HFFc6 (cell line): ENCODE measurements at places on chromosomes 7 and 10.

- no peak for DNase-seq
These were observed 417.0 kb downstream of the CALN1 start for GRCh38 chr7:71995111-71995510.

DNA sequence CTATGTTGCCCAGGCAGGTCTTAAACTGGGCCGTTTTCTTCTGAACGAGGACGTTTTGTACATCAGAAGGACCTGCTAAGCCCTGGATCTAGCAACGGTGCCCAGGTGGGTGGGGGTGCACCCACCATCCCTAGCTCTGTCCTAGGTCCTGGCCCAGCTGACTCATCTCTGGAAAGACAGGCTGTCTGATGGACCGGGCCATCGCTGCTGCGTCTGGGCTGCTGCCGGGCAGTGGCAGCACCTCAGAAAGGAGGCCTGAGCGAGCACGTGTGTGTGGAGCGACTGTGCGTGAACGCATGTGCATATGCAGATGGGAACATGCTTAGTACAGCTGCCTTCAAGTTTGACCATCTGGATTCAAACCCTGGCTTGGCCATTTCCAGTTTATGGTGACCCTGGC, 7.3 kb upstream of the ELFN1 start:
- DNase-seq: no peak

GRCh38 chr7:117041007-117041406, 87.7 kb downstream of the ST7 start:
- DNase-seq: peak; percentile 40

DNA sequence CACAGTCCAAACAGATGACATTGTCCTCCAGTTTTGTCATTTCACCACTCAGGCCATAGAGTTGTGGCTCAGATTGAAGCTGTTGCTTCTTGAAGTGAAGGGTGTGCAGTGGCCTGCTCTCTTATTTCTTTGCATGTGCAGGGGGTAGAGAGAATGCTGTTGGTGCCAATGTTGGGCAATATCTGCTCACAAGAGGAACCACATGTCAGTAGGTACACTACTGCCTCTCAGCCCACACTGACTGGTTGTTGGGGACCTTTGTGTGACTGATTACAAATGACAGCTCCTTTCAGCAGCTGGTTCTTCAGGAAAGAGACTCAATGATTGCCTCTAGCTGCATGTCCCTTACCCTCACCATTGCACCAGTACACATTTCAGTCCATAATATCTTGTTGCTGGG, 21.9 kb upstream of the SFTPA1 start:
- DNase-seq: no peak

- DNase-seq: no peak
These were observed 32.5 kb downstream of the PDE1C start for GRCh38 chr7:32037650-32038198.

- DNase-seq: no peak
These were observed 219.9 kb upstream of the KMT2E start for GRCh38 chr7:104794154-104794553.

DNA sequence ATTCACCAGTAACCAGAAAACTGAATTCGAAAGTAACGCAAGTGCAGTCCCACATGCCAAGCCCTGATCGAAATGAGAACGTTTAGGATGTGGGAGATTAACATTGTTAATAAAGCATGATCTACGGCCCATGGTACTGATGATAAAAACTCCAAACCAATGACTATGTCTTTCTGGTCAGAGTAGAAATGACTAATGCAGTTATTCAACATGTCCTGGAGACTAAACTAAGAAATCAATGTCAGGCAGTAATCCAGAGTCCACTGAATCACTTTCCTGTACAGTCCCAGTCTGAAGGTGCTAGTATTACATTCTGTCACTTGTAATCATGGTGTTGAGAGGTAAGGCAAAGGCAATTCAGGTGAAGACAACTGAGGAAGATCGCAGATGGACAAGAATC, 14.4 kb downstream of the NPSR1 start:
- DNase-seq: peak; percentile 47

- no peak for DNase-seq
These were observed 37.4 kb downstream of the VKORC1L1 start for GRCh38 chr7:65910237-65910636.

DNA sequence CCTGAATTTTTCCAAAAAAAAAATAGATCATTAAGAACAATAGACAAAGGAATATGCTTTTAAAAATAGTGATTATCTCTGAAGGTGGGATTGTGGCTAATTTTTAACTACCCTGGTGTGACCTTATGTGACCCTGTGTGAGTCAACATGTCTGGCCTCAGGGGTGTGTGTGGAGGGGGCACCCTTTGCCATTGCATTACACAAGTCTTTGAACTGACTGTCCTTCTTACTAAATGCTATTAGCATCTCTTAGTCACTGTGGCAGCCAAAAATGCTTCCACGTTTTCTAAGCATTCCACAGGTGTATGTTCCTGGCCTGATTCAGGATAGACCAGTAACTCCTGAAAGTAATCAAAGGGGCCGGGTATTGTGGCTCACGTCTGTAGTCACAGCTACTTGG, 175.4 kb downstream of the MGMT start:
- DNase-seq: peak; percentile 4

- no peak for DNase-seq
These were observed 29.8 kb downstream of the ZMIZ1 start for GRCh38 chr10:79098596-79099015.

- DNase-seq: no peak
These were observed 93.0 kb upstream of the NPS start for GRCh38 chr10:127456122-127456521.

- DNase-seq: peak; percentile 39
These were observed 88.3 kb downstream of the ARMH3 start for GRCh38 chr10:101967713-101968112.

DNA sequence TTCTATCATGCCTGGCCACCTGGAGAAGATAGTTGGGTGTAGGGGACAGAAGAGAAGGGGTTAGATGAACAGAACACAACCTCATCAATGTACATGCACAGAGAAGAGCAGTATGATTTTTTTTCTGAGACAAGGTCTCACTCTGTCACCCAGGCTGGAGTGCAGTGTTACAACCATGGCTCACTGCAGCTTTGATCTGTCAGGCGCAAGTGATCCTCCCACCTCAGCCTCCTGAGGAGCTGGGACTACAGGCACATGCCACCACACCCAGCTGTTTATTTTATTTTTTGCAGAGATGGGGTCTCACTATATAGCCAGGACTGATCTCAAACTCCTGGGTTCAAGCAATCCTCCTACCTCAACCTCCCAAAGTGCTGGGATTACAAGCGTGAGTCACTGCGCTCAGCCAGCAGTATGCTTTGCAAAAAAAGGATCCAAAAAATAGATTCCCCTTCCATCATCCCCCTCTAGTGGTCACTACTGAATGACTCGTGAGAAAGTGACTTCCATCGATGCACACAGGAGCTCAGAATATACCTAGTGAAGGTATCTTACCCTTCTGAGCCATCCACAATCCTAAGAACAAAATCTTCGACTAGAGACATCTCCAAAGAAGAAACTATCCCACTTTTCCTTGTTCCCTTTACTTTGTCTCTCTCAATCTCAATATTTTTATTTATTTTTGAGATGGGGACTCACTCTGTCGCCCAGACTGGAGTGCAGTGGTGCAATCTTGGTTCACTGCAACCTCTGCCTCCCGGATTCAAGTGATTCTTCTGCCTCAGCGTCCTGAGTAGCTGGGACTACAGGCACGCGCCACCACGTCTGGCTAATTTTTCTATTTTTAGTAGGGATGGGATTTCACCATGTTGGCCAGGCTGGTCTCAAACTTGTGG, 21.0 kb downstream of the ZCWPW1 start:
- DNase-seq: peak; percentile 73

GRCh38 chr10:21318540-21319167, 206.8 kb downstream of the SKIDA1 start:
- no peak for DNase-seq

DNA sequence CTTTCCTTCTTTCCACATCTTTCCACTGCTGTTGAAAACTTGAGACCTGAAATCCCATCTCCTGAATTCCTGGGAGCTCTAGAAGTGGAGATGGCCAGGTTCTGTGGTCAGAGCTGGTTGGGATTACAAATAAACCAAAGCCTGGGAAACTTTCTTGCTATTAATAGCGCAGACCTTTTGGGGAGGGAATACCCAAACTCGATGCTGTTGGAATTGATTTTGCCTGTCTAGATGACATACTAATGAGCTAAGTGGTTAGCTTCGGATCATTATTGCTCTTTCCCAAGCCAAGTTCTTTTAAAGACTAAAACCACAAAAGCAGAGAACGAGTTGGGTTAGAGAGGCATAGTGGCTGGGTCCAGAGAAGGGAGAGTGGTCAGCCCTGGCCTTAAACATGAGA, 76.6 kb downstream of the TCF7L2 start:
- DNase-seq: peak; percentile 49

GRCh38 chr10:1425879-1426278, 311.4 kb downstream of the ADARB2 start:
- DNase-seq: no peak

DNA sequence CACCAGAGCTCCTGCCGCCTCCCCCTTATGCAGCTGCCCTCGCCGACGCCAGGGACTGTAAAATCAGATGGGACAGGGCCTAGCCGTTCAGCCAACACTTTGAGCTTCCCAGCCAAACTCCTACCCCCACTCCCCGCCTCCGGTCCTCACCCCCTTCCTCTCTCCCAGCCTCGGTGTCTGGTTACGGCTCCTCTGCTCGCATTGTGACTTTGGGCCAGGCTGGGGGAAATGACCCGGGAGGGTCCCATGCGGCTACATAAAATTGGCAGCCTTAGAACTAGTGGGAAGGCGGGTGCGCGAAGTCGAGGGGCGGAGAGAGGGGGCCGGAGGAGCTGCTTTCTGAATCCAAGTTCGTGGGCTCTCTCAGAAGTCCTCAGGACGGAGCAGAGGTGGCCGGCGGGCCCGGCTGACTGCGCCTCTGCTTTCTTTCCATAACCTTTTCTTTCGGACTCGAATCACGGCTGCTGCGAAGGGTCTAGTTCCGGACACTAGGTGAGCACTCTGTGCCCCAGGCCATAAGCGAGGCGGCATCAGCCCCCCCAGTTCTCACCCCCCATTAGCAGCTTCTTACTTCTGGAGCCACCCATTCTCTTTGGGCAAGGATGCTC, at the start of gene KAZALD1:
TSS of gene KAZALD1 (plus strand) at position 366 of the 608 bp plus-strand sequence. CDS start 604 bp downstream, outside the sequence.
- DNase-seq: peak; percentile 68

DNA sequence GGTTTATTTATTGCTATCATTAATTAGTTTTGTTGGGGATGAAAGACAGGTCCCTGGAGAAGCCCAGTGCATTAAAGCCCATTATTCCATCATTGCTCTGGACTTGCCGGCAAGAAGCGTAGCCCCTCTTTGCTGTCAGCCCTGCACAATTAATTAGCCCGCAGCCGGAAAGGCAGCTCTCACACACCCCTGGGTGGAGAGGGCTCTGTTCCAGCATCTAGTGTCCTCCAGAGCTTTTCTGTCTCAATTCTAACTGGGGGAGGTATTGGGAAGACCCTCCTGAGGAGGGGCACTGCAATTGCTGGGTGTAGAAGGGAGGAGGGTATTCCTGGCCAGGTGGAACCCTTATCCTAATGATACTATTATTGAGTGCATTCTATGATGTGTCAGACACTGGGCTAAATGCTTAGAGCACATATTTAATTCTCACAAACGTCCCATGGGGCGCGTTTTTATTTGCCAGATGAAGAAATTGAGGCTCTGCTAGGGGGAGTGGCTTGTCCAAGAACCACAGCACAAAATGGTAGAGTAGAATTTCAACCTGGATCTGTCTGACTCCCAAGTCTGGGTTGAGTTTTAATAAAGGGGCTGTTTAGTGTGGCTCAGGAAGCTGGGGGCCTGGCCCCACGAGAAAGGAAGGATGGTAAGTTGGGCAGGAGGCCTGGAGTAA, 148.1 kb upstream of the PCBD1 start:
- DNase-seq: no peak

DNA sequence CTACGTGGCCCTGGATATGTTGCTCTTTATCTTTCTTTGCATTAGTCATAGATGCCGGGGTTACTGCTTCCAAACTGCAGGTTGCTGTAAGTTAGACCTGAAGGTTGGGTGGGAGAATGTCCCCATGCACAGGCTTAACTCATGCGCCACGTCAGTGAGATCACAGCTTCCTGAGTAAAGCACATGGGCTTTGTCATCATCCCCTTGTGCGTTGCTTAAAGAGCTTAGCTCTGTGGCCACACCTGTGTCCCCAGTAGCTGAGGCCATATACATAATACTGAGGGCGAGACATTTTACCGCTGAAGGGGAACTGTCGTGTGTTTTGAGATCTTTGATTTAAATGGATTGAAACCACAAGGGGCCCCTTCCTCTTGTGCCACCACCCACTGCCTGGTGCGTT, 45.8 kb upstream of the BTBD16 start:
- no peak for DNase-seq

DNA sequence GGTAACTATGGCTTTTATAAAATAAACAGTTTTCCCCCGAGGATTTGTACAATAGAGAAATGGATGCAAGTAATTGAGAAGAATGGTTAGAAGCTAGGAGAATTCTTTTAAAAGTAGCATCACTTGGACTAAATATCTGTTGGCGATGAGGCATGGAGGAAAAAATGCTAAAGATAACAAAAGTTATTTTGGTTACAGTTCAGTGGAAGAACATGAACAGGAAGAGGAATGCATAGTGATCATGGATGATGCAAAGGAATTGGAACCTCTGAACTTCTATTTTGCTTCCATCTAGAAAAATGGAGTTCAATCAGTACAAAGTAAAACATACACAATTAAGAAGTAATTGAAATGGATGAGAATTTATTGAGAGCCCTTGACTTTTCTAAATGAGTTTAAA, 32.9 kb downstream of the ENTPD1 start:
- DNase-seq: peak; percentile 4

GRCh38 chr7:134165252-134165651, 38.1 kb downstream of the LRGUK start:
- no peak for DNase-seq
